Stimulated activated CD8-positive, alpha-beta memory T cell treated with anti-CD3 and anti-CD28 coated beads, Interleukin-7, amount 100 ng/mL, for 1 hour (primary cell): ENCODE measurements at places on chromosomes 2 and 18.

- DNase-seq, result no peak
Observed at GRCh38 chr2:174800436-174801205, 36.3 kb upstream of the CHRNA1 start.

DNA sequence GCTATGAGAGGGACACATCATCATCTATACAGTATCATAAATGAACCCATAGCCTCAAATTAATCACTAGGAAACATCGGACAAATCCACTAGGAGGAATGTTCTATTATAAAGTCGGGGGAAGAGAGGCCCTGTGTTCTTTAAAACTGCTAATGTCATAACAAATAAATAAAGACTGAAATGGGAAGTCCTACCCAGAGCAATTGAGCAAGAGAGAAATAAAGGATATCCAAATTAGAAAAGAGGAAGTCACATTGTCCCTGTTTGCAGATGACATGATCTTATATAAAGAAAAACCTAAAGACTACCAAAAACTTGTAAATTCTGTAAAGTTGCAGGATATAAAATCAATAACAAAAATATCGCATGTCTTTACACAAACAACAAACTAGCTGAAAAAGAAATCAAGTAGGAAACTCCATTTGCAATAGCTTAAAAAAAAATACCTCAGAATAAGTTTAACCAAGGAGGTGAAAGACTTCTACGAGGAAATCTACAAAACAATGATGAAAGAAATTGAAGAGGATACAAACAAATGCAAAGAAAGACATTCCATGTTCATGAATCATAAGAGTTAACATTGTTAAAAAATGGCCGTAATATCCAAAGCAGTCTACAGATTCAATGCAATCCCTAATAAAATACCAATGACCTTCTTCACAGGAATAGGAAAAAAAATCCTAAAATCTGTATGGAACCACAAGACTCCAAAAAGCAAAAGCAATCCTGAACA, 30.6 kb downstream of the RTN4 start:
- DNase-seq, result no peak

DNA sequence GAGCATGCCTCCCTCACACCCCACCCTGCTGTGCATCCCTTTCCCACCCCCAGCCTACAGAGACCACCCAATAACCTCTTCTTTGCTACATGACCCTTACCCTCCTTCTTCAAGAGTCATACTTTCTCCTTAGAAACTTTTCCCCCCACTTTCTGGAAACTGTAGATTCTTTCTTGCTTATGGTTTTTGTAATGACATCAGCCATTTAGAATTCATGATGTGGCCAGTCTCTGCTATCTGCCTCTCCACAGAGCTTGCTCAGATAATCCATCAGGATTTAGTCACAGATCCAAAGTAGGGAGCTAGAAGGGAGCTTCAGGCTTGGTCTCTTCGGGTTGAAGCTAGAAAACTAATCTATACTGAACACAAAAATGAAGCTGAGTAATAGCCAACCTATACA, 36.5 kb downstream of the GALM start:
- no peak for DNase-seq

- DNase-seq, result no peak
Observed at GRCh38 chr2:21836719-21837118, 713.0 kb downstream of the TDRD15 start.

- DNase-seq, result no peak
Observed at GRCh38 chr18:49230326-49230725, 230.1 kb downstream of the DYM start.

- no peak for DNase-seq
Observed at GRCh38 chr2:15367205-15367604, 193.9 kb downstream of the NBAS start.

DNA sequence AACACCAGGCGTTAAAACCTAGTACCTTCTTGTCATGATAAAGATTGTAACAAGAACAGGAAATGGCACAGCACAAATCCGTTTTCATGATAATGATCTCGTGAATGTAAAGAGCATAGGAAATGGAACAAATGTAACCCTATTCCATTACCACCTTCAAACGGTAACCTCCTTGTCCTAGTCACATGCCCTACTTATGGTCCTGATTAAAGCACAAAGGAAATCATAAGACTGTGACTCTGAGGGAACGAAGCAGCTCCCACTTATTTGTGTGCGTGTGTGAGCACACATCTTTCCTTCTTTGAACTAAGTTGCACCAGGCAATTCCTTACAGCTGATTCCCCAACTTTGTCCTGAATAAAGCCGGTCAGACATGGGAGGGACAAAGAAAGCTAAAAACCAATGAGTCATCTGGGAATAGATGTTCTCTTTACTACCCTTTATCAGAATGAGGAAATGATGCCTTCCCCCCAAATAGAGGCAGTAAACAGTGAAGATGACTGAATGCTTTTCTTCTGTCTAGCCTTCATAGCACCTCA, 192.6 kb downstream of the IKZF2 start:
- DNase-seq, result no peak

- DNase-seq, result no peak
Observed at GRCh38 chr2:143600116-143600515, 470.9 kb downstream of the ARHGAP15 start.

DNA sequence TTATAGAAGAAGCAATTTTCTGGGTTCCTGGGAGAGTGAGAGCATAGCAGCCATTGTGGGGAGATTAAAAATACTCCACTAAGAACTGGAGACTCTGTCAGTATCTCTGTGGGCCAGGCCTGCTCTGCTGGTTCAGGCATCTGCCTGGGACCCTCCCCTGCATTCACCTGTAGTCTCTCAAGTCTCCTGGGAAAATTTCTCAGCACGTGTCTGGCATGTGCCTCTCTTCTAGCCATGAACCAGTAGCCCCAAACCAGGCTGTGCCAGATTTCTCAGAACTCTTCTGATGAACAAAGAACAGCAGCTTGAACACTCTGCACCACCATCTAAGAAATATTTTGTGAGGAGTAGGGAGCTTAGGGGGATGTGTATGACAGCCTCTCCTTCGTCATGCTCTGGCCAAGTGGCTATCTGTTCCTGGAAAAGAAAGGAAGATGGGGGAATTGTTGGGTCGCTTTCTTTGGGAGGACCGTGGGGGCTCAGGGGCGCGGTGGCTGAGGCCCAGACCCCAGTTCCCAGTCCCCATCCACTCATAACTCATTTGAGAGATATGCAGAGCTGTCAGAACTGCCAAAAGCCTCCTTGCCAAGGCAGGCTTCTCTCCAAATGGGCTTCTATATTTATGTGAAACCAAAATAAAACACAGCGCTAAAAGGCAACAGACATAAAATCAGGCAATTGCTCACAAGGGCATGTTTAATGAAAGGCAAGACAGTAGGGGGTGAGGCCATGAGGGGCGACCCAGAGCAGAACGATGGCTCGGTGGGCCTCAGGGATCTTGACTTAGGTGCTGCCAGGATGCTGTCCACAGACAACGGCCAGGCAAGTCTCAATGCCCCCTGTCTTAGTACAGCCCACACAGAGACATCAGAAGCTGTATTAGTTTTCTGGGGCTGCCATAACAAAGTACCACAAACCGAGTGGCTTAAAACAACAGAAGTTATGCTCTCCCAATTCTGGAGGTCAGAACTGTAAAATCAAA, 114.7 kb upstream of the TNP1 start:
- DNase-seq, result no peak

GRCh38 chr2:151518802-151519201, 109.1 kb downstream of the RIF1 start:
- DNase-seq, result no peak

GRCh38 chr18:62751341-62751821, 36.0 kb downstream of the PHLPP1 start:
- no peak for DNase-seq

DNA sequence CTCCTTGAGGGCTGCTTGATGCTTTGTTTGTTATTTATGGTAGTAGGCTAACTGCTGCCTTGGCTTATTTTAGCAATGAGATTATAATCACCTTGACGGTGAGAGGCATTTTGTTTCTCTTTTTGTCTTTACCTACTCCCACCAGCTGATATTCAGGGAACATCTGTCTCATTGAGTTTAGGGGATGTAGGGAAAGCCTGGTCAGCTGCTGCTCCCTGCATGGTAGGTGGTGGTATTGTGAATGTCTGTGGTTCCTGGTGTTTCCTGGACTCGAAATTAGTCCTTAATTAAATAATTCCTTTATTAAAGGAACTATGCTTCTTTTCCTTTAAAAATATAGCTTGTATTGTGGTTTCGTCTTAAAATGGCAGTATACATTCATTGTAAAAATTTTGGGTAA, 77.8 kb downstream of the ADAM23 start:
- no peak for DNase-seq

GRCh38 chr18:35466334-35466733, 31.4 kb downstream of the INO80C start:
- DNase-seq, result no peak

DNA sequence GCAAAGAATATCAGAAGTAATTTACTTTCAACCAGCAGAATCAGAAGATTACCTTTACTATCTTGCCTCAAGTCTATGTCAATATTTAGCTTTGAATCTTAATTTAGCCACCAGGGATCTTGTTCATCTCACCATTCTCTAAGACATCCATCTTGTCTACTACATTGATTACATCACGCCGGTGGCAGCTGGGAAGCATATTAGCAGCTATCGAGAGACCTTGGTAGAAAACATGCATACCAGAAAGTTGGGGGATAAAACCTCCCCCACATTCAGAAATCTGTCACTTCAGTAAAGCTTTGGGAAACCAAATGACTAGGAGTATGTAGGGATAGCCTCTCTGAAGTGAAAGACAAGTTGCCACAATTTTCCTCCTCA, 703.8 kb upstream of the FSHR start:
- DNase-seq, result no peak

DNA sequence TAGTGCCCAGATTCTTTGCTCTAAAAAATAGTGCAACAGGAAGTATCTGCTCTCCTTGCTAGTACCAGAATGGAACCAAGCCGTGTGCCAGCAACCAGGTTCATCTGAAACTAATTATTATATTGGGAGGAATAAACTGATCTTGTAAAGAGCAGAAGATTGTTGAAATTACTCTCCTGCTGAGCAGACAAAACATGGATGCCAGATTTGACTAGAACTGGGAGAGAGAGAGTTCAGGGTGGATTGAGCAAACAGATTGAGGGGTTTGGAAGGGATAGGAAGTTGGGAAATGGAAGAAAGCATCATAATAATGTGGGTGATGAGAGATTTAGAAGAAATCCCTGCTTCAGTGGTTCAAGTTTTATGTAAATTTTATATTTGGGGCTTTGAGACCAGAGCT, 160.1 kb upstream of the RASGRP3 start:
- no peak for DNase-seq

DNA sequence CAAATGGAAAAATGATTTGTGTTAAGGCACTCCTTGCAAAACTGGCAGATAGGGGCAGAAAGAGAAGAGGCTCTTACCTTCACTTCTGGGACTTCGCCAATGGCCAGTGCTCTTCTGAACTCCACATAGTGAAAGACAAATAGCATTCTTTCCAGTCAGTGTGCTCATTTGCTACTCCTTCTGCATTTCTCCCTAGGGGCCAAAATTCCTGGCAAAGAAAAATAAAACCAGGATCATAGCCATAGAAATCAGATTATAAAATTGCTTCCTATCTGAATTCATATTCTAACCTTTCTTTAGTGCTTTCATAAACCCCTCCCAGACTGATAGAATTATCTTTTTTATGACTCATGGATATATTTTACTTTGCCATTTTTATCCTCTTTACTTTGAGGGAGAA, 56.9 kb upstream of the PELI1 start:
- no peak for DNase-seq
